ENCODE measurements at places on chromosomes 16 and 17.

- no peak for DNase-seq
Observed at GRCh38 chr16:80347900-80348299, 192.9 kb upstream of the DYNLRB2 start.

DNA sequence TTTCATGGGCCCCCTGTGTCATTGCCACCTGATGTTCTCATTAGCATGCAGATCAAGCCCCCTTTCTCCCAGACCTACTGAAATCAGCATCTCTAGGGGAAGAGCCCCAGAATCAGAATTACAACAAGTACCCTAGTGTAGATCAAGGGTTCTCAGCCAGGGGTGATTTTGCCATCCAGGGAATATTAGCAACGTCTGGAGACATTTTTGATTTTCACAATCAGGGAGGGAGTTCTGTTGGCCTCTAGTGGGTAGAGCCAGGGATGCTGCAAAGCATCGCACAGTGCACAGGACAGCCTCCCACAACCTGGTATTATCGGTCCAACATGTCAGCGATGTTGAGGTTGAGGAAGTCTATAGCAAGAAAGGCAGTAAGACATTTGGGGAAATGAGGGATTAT lies 7.3 kb downstream of the AMZ2 start:
- DNase-seq: no peak

GRCh38 chr17:82751571-82752370 lies at the start of gene TBCD:
TBCD (plus strand) TSS chr17:82752065; CDS start chr17:82752194, 129 bp downstream.
- DNase-seq: peak; percentile 84

DNA sequence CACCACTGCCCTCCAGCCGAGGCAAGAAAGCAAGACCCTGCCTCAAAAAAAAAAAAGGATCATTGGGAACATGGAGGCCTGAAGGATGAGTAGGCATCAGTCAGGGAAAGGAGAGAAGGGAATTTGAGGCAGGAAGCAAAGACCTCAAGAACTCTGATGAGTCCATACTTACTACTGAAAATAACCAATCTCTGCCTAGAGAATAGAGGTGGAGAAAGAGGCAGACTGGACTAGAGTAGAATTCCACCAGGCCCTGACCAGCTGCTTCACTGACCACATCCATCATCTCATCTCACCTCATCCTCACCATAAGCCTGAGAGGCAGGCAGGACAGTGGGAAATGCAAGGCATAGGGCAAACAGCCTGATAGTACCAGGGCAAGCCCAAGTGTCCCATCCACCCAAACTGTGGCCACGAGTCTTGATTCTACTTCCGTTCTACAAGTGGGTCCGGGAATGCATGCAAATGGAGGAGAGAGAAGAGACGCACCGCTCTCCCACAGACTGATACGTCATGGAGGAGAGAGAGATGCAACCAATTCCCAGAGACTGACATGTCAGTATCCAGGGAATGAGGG lies 17.1 kb downstream of the ANKRD11 start:
- DNase-seq: no peak

GRCh38 chr17:28841901-28842281 lies 699 bp downstream of the FAM222B start:
- DNase-seq: no peak

DNA sequence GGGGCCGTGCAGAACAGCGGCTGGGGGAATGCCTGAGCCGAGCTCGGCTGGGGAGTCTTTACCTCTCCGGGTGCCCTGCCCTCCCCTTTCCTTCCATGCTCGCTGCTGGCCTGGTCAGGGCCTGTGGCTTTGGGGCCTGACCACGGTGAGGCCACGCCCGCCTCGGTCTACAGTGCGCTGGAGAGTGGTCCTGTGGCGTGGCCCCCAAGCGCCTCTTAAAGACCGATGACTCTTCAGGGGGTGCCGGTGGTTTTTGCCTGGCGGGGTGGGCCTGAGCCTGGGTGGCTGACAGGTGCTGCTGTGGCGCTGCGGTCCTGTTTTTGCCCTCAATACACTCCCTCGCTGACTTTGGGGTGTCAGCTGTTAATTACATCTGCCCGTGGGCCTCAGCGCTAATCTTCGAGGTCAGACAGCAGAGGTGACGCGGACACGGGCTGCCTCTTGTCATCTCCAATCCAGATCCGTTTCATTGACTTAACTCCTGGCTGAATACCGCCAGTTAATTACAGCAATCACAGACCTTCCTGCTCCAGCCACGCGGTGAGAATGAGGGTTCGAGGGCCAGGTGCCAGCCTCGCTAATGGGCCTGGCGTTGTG lies 29.7 kb downstream of the GSE1 start:
- no peak for DNase-seq

DNA sequence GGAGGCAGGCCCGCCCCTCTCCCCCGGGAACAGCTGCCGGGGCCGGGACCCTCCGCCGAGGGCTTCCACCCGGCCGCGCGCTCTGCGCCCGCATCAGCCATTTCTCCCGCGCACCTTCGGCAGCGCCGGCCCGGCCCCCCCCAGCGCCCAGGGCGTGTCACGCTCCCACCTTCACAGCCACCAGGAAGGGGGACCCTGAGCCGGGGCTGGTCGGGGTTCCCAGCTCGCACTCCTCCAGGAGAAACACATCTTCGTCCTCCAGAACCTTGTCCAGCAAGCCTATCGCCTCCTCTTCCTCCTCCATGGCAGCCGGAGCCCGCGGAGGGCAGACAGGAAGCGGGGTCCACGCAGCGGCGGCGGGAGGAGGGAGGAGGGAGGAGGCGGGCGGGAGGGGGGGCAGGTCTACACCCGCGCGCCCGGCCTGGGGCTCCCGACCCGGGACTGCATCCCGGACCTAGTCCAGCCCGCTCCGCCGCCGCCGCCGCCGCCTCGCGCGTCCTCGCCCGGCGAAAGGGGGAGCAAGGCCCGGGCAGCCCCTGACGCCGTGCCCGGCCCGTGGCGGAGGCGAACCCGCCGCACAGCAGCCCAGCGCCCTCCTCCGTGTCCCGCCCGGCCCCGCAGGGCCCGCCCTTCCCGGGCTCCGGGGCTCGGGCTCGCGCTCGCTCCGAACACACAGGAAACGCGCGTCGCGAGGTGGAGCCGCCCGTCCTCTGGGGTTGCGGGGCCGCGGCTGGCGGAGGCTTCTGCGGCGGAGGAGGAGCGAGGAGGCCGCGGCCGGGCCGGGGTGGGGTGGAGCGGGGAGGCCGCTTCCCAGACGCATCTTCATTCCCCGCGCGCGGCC lies 70.8 kb downstream of the ABR start:
- no peak for DNase-seq

DNA sequence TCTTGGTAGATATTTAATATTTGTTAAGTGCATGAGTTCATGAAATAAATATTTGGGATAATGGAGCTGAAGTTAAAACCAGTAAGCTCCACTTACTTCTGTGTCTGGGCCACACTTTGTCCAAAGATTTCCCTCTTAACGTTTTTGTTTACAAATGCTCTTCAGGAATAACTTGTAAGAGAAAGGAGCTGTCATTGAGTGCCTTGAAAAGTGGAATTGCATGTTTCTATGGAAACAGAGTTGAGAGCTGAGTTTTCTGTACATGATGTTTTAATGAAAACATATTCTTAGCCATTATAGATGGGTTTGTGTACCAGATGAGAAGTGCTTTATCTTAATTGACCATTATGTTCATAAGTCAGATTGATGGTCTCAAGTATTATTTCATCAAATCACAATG lies 1045.4 kb upstream of the EEF2KMT start:
- DNase-seq: no peak

- DNase-seq: no peak
Observed at GRCh38 chr16:30992276-30992780, 7.3 kb downstream of the HSD3B7 start.

- DNase-seq: no peak
Observed at GRCh38 chr17:71378741-71379140, 742.1 kb upstream of the SOX9 start.

- no peak for DNase-seq
Observed at GRCh38 chr17:19630661-19631060, 17.9 kb upstream of the ALDH3A2 start.

- peak; percentile 41 for DNase-seq
Observed at GRCh38 chr17:41308251-41308917, 725 bp downstream of the KRTAP16-1 start.

DNA sequence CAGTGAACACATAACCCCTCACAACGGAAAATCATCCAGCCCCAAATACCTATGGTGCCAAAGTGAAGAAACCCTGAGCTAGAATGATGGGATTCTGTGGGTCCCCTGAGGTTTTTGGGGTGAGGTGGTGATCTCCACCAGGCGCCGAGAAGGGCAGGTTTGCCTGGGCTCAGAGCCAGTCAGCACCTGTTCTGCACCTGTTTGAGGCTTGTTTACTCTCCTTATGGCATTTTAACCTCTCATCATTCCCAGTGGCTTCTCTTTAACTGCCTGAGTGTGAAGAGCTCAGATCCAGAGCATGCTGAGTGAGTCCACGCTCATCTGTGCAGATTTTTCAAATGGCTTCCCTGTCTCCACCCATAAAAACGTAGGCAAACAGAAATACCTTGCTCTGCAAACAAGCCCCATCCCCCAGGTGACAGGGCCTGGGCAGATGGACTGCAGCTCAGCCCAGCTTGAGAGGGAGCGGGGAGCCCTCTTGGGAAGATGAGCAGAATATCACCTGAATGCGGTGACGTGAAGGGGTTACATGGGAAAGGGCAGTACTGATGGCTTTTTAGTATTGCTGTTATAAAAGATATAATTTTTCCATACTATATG lies 40.1 kb upstream of the CLEC19A start:
- DNase-seq: no peak

- no peak for DNase-seq
Observed at GRCh38 chr17:28745786-28746411, 2.1 kb downstream of the TRAF4 start.

- DNase-seq: no peak
Observed at GRCh38 chr17:50954641-50955121, 88.5 kb upstream of the TOB1 start.

DNA sequence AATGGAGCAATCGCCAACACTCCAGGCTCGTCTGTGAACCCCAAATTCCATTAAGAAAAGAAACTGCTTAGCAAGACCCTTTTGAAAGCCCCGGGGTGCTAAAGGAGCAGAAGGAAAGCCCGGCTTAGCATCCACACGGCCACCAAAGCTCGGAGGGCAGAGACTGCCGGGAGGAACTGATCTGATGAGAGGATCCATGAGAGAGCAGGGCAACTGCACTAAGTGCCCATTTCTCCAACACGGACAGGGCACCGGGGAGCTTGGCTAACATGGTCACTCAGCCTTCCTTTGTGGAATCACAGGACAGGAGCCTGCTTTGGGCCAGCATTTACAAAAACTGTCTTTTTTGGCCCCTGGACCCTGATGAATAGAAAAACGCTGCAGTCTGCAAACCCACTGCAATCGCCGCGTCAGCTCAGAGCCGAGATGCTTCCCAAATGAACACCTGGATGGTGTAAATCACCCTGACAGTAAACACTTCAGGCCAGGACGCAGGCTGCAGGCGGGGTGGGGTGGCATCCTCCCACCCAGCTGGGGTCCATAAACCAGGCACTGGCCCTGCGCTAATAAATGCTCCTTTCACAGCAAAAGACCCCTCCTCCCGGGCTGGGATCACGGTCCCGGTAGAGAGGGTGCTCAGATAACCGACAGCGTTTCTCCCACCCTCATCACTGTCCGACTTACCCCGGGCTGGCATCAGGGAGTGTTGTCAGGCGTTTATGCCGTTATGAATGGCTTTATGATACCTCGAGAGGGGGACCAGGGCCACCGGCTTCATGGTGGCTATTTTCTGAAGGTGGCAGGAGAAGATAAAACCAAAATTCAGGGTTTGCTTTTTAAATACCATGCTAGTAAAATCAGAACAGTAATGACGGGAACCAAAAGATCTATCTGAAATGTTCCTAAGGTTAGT lies 299.5 kb downstream of the IRF8 start:
- no peak for DNase-seq

- no peak for DNase-seq
Observed at GRCh38 chr16:47986031-47986430, 169.8 kb downstream of the ABCC12 start.

DNA sequence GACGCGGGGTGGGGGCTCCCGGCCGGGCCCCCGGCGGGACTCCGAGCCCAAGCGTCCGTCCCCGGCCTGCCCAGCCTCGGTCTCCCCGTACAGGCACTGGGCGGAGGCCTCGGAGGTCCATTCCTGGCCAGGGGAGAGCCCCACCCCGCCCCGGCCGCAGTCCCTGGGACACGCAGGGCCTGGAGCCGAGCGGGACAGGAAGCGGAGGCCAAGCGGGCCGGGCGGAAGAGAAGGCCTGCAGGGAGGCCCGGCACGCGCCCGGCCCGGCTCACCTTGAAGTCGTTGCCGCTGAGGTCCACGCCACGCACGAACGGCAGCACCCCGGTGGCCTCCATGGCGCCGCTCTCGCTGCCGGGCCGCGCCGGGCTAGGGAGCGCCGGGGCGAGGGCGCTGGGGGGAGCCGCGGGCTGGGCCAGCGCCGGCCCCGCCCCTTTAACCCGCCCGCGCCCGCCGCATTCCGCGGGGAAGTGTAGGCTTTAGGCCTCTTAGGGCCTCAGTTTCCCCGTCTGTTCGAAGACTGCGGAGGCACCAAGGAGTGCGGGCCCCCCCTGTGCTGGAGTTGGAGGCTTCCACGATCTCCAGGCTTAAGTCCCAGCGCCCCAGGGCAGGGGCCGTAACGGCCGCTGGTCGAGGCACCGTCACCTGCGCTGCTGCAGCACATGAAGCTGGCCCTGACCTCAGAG lies at the start of gene FLII:
TSS of gene FLII (minus strand) at position 383 of the 683 bp plus-strand sequence. CDS start at position 335, 48 bp downstream.
- peak; percentile 8 for DNase-seq

DNA sequence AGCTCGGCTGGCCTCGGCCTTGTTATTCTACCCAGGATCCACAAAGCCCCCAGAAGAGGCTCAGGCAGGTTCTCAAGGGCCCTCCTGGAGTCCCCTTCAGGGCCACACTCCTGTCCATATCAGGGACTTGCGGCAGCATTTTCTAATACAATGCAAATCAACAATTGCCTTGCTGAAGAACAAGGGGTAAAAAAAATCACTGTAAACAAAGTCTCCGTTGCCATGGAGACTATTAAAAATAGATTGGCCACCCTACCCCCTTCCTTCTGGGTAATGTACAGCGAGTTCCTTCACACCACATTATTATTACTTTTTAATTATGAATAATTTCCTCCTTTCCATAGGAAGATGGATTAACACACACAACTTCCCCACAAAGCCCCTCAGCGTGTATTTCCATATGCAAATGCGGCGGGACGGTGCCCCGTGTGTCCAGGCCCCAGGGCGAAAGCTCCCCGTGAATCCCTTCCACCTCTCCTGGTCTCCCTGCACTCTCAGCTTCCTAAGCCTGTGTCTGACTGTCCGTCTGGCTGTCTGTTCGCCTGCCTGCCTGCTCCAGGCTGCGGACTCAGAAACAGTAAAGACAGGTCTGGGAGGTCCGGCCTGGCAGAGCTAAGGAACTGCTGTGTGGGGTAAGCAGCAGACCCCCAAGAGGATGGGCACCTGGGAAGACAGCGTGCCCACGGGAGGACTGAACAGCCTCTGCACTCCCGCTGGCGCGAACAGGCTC lies 196.6 kb downstream of the RBFOX3 start:
- no peak for DNase-seq

GRCh38 chr17:75153780-75154194 lies 525 bp downstream of the JPT1 start:
- no peak for DNase-seq

- DNase-seq: no peak
Observed at GRCh38 chr17:59469786-59470485, 95.5 kb upstream of the DHX40 start.

GRCh38 chr17:19805006-19805405 lies 56.9 kb upstream of the ALDH3A1 start:
- no peak for DNase-seq

GRCh38 chr17:40349477-40349894 lies 15.1 kb downstream of the GJD3 start:
- DNase-seq: no peak
